ENCODE measurements at places on chromosomes 6 and 20.

GRCh38 chr6:46080111-46080510, 49.7 kb upstream of the ENPP4 start:
- no peak for DNase-seq

DNA sequence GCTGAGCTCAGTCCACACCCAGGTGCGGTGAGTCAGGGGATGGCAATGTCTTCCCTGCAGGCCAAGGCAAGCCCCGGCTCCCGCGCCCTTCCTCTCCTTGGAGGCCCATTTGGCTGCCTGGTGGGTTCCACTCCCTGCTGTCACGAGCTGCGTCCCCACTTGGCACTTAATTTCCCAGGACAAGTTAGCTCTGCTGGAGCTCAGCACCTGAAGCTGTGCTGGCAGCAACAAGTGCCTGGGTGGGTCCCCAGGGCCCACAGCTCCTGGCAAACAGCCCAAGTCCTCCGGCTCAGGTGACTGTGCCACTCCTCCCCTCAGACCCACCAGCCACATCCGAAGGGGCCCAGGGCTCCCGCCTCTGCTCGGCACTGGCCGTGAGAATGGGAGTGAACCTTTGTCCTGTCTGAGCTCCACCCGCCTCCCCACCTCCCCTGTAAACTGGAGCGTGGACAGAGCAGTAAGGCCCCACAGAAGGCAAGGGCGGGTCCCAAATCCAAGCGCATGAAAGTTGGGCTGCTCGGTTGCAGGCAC, 16.9 kb downstream of the LAMA5 start:
- no peak for DNase-seq

- no peak for DNase-seq
Measured at GRCh38 chr6:47070461-47070860, 28.3 kb upstream of the ADGRF1 start.

DNA sequence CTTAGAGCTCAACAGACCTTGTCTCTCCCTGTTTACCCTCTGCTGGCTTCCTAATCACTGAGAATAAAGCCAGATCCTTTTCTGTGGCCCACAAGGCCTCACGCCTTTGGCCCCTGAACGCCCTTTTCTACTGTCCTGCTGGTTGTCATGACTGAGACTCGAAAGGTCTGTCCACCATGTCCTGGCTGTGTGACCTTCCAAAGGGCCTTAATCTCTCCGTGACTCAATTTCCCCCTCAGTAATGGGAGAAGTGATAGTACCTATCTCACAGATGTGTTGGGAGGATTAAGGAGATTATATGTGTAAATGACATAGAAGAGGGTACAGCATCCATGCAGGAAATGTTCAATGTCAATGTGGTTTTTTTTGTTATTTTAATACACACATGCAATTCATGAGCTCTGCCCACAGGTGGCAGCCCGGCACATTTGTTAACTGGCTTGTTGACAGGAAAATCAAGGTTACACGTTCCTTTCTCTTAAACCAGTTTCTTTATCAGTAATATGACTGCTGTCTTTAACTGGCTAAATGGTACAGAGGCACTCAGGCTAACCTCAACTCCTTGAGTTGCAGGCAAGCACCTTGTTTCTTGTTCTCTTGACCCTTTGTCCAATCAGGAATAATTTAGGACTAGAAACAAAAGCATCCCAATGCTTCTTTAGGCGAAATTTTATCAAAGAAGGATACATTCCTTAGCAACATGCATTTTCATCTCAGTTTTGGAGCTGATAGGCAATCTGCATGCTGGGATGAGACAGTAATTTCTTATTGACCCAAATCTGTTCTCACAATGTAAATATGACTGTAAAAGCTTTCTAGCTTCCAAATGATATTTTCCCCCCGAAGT, 16.6 kb downstream of the SLC22A1 start:
- peak; percentile 76 for DNase-seq

Measured in mucosa of descending colon (tissue), 3 donors.